ENCODE measurements at places on chromosomes 11 and 22.

DNA sequence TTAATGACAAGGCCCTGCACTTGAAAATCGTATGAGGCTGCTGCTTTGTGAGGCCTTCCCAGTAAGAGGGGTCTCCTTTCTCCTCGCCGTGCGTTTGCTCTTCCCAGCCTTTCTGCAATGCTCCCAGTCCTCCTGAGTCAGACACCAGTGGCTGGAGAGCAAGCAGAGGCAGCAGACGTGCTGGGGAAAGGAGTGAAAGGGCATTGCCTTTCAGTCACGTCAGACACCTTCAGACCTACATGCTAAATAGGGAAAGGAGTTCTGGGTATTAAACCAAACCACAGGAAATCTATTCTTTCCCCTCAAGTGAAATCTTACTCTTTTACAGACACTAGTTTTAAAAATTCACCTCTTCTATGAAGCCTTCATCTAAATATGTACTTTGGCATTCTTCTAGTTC, 274.8 kb downstream of the NTM start:
- DNase-seq: no peak

DNA sequence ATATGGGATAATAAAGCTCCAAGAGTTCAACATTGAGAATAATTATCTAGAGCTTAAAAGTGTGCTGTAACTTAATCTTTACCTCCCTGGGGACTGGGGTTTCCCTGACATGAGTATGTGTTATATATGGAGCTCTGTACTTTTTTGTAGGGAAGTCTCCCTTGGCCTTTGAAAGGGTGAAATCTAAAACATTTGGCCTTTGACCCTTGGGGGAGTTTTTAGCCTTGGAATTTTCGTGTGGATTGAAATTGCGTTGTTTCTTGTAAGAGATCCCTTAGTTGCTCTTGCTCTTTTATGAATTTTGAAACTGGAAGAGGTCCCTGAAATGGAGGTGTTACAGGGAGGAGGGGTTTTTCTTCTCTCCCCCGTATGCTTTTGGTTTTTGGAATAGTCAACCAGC, 450.0 kb downstream of the NELL1 start:
- DNase-seq: no peak

- no peak for DNase-seq
Observed at GRCh38 chr22:37386441-37386840, 40.8 kb downstream of the ELFN2 start.

DNA sequence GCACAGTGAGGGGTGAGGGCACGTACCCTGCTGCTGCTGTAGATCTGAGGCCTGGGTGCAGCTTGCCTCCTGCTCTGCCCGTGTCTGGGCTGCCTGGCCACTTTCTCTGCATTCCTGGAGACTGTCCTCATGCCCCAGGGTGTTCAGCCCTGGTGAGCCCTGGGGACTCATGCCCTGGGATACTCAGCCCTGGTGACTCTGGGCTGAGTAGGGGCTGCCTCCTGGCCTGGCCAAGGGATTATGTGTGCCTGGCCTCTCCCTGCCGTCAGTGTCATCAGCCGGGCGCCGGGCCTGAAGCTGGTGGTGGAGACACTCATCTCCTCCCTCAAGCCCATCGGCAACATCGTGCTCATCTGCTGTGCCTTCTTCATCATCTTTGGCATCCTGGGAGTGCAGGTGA, 94.7 kb downstream of the CACNA1I start:
- no peak for DNase-seq

DNA sequence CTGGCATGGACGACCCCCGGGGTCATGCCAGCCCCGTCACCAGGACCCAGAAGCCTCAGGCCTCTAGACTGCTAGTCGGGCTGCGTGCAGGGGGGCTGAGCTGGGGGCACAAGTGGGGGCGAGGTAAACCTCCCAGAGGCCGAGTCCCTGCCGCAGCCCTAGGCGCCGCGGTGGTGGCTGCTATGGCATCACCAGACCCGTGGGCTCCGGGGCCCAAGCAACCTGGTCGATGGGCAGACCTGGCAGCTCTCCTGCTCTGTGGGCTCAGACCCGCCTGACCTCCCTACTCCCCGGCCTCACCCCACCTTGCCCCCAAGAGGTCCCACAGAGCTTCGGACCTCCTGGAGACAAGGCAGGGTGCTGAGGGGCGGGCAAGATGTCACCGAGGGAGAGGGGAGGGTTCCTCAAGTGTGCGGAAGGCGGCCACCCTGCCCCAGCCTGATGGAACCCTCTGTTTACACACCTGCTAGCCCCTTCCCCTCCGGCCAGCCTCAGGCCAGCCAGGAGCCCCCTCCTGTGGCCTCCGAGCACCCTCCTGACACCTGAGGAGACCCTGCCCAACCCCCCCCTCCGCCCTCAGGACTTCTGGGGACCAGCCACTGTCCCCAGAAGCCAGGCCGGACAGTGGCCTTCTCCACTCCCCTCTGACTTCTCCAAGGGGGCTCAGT, 9.4 kb downstream of the IGF2 start:
- no peak for DNase-seq

DNA sequence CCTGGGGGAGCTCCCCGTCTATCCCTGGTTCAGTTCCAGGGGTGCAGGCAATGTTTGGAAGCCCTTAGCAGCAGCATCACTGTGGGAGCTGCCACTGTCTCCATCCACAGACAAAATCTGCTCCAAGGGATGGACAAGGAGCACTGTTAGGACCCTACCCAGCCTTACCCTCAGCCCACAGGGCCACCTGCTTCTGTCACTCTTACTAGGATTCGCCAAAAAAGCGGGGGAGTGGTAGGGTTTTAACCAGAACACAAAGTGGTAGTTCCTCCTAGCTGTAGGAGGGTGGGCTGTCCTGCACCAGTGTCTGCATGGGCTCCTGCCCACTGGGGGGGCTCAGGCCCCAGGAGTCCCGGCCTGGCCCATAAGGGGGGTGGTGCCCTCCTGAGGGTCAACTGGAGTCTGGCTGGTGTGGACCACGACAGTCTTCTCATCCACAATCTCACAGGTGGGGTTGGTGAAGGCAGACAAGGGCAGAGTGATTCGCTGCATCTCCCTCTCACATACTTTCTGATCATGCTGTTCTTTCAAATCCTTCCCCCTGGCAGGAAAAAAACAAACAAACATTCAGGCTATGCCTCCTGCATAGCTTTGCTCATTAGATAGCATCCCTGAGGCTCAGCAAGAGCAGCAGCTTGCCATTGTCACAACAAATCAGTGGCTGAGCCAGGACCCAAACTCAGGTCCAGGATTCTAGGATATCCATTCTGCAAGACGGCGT, 9.4 kb downstream of the PIK3IP1 start:
- DNase-seq: no peak

Data from amniotic epithelial cell (primary cell).